Urinary bladder (tissue), 4 donors: ENCODE measurements at places on chromosomes 16 and 17.

DNA sequence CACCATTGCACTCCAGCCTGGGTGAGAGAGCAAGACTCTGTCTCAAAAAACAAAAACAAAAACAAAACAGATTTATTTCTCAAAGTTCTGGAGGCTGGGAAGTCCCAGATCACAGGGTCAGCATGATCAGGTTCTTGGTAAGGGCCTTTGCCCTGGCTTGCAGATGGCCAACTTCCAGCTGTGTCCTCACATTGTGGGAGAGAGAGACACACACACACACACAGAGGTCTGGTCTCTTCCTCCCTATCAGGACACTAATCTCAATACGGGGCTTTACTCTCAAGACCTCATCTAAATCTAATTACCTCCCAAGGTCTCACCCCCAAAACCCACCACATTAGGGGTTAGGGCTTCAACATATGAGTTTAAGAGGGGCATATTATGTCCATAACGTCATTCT, 26.4 kb upstream of the TAOK1 start:
- no peak for DNase-seq

GRCh38 chr17:71099003-71099714, 929.8 kb downstream of the KCNJ2 start:
- DNase-seq: peak; percentile 31

GRCh38 chr16:1288813-1289476, 20.5 kb upstream of the UBE2I start:
- DNase-seq: no peak

- DNase-seq: no peak
Observed at GRCh38 chr16:66003201-66003600, 363.3 kb upstream of the CDH5 start.

DNA sequence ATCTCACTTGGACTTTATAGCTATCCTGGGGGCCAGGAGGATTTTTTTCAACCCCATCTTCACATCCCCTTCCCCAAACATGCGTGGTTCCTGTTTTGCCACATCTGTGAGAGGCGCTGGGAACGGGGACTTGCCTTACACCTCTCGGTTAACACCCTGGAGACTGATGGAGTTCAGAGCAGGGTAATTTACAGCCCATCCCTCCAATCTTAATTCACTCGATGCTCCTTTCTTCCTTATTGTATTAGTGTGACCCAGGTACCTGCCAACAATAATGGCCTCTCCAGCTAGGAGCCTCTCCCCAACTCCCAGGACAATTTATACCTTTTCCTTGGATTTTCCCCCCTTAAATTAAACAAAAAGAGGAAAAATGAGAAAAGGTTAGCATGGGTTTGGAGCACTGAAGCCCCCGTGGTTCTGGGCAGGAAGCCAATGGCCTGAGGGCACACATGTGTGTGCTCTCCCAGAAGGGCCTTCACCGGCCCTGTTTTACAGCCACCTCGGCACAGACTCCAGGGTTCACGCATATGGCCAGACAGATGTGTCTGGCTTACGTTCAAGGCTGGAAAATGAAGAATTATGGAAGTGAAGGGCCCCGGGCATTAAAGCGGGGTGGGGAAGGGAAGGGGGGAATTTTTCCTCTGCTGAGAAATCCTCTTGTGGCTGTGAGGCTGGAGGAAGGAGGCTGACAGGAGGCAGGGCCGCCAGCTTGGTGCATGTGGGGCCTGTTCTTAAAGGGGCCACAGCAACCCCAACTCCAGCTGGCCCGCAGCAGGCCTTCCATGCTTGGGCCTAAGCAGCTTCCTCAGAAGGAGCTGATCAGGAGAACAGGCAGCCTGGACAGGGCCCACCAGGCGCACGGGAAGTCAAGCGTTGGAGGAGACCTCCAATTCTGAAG, 21.4 kb downstream of the HIC1 start:
- no peak for DNase-seq

- no peak for DNase-seq
Observed at GRCh38 chr17:48621410-48622392, 4.5 kb downstream of the HOXB9 start.
